ENCODE measurements at places on chromosomes 12 and 14. TPM values are rescaled to one million over a fixed set of nuclear protein-coding genes. Genes with fewer than 3 reads are reported as not detected.

CLMN gene
- polyA plus RNA-seq = 0.72 TPM

MFAP5 gene
- 0.29 TPM for polyA plus RNA-seq

MTHFD1 gene
- polyA plus RNA-seq = 18.9 TPM

PPP1R1A gene
- not detected for polyA plus RNA-seq

SPIC gene
- polyA plus RNA-seq = not detected

CYP27B1 gene
- 0.62 TPM for polyA plus RNA-seq

IL26 gene
- polyA plus RNA-seq = not detected

TAS2R9 gene
- polyA plus RNA-seq = not detected

RERGL gene
- polyA plus RNA-seq = not detected

VRTN gene
- 0.02 TPM for polyA plus RNA-seq

KCNC2 gene
- not detected for polyA plus RNA-seq

LRR1 gene
- polyA plus RNA-seq = 17.7 TPM

DNA sequence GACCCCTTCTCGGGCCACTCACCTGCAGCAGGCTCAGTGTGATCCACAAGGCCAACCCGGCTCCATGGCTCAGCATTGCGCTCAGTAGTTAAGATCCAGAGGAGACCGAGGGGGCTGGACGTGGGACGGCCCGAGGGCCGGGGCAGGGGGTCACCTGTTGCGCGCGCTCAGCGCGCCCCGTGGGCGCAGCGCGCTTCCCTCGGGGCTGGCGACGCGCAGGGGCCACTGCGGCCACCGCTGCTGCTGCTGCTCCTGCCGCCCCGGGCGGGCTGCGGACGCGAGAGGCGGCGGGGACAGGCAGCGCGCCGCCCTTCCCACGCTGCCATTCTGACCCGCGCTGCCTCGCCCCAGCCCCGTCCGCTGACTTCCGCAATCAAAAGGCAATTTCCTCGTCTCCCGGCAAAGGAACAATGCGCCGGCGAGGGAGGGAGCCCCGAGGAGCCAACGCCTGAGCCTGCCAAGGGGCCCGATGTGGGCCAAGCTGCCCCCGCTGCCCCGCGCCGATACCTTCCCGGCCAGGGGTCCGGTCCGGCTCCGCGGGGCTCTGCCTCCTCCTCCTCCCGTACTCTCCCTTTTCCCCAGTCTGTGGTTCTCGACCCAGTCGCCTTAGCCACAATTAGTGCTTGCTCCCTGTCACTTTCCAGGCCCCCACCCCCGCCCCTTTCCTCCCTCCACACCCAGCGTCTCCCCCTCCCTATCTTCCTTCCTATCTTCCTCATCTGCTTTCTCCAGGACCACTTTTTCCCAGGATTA, 27.3 kb downstream of the PTPRB start:
- DNase-seq = peak; percentile 79

DNA sequence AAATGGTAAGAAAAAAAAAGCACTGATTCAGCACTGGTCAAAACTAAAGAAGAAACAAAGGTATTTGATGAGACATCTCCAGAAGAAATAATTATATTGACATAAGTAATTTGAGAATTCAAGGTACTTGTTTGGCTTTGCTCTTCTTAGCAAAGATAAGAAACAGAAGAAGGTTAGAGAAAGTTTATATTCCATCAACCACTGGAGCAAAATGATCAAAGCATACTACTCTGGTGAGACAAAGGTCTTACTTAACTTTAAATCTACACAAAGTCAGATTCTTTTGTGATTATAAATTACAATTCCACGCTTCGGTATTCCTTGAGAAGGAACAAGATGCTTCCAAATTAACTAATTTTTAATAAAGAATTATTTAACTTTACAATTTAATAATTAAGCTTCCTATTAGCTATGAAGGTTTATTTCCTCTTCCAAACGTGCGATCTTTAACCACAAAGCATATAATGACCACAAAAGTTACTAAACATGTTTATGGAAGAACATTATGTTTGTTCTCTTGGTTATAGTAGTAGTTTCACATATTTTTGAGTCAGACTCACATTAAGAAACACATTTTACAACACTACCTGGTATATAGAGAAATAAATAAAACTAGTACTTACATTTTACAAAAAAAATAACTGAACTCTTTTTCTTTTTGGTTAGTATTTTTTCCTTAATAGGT, 53.4 kb downstream of the METTL25 start:
- DNase-seq = no peak

DNA sequence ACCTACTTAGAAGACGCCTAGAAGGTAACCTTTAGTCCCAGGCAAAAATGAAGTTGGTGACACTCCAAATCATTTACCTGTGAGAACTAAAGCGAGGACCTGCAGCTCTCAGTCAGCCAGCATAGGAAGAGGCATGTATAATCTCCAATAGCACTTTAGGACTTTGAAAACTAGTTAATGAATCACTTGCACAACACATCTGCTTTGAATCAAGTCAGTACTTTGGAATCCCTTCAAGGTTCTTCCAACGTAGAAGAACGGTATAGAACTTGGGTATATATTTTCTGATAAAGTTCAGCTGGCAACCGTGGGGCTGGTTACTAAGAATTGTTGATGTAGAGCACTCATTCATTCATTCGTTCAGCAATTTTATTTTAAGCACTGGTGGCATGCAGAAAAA, 251.9 kb downstream of the TMEM132D start:
- DNase-seq = no peak

- no peak for DNase-seq
Measured at GRCh38 chr12:34299802-34300193, 277.5 kb downstream of the ALG10 start.

- DNase-seq = no peak
Measured at GRCh38 chr12:92234533-92234932, 88.9 kb upstream of the BTG1 start.

DNA sequence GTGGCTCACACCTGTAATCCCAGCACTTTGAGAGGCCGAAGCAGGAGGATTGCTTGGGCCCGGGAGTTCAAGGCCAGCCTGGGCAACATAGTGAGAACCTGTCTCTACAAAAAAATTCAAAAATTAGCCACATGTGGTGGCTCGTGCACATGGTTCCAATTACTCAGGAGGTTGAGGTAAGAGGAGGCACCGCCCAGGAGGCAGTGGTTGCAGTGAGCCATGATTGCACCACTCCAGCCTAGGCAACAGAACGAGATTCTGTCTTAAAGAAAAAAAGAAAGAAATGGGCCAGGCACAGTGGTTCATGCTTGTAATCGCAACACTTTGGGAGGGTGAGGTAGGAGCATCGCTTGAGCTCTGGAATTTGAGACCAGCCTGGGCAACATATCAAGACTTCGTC, 33.5 kb downstream of the MAP1LC3B2 start:
- DNase-seq = no peak

- no peak for DNase-seq
Measured at GRCh38 chr14:93977790-93978581, 1.6 kb upstream of the ASB2 start.

DNA sequence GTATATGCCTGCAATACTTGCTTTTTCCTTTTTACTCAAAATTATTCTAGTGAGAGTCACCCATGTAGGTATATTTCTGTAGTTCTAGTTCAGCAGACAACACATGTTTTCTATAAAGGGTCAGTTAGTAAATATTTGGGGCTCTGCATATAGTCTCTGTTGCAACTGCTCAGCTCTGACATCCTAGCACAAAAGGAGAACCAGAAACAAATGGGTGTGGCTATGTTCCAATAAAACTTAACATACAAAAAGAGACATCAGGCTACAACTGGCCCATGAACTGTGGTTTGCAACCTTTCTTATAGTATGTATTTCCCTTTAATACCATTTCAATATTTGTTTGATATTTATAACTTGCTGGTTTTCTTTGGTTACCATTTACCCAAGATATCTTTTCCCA, 11.9 kb downstream of the NT5DC3 start:
- no peak for DNase-seq

DNA sequence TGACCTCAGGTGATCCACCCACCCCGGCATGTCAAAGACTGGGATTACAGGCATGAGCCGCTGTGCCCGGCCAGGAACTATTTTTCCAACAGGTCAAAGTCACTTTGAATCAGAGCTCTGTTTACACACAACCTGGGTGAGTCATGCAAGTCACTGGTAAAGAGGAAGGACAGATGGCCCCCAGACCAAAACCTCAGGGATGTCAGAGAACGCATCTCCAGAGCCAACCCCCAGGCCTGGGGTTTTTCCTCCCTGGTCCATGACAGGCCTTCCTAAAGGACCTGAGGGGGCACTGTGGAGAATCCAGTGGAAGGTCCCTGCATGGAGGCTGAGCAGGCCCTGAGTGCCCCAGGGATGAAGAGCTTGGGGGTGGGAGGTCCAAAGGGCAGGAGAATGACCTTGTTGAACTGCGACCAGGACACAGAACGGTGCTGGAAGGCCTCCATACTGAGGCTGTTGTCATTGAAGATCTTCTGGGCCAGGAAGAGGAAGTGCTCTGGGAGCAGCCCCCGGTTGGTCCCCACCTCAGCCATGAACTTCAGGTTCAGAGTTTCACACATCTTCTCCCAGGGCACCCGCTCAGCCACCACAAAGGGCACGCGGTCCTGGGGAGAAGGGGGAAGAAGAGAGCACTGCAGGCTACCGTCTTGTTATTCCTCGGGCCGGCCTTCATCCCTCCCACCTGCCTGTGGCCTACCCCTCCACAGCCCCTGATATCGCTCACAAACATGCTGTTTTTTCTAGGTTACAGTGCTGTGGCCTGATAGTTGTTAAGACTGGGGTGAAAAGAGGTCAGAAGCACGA, 9.1 kb downstream of the STAT6 start:
- no peak for DNase-seq

- DNase-seq = no peak
Measured at GRCh38 chr14:30525833-30526232, 33.1 kb upstream of the G2E3 start.

DNA sequence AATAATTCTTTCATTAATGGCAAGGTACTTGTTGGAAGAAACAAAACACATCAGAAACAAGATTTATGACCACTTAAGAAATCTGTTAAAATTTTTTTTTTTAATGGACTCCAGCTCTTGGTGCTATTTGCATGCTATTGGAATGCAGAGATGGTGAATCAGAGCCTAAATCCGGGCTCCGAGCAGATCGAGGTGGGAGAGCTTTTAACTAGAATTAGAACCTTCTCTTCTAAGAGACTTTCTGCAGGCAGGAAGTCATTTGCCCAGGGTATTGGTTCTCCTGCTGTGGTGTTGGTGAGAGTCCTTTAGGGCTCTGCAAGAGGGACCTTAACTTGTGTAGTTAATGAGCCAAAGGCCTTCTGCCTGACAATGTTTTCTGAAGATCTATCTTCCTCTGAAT, 419.4 kb downstream of the SNAPC1 start:
- no peak for DNase-seq

GRCh38 chr12:131578828-131579470, 131.9 kb upstream of the SFSWAP start:
- DNase-seq = no peak

DNA sequence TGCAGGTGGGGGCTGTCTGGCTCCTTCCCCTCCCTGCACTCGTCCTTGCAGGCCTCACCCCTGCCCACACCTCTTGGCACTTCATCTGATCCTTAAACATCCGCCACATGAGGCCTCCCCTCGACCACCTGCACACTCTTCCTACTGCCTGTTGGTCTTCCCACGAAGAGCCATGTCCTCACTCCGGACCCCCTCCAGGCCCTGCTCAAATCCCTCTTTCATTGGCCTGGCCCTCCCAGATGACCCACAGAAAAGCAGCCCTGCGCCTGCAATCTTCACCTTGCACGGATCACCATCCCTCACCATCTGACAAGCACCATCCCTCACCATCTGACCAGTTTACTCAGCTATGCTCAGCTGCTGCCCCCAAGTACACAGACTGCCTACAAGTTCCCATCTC, 193.6 kb downstream of the BCL11B start:
- no peak for DNase-seq

DNA sequence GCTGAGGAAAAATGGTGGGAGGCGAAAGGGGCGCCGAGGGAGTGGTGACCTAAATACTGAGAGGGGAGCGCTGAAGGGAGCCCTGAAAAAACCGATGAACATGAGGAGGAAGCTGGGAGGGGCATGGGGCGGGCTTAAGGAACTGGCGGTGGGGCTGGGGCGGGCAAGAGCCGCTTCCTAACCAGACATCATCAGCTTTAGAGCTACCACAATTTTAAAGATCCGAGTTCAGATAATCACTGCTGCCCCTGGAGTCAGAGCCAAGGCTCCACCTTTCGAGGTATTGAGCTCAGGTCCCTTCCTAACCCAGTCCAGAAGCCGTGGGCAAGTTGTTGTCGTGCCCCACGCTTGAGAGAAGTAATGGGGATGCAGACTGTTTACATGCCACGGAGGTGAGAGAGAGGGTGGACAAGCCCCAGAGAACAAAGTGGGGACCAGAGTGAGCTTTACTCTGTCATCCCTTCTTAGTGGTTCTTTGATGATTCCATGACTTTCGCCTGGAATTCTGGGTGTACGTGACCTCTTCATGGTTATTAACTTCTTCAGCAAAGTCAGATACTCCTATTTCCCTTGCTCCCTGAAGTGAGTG, 393 bp downstream of the ORMDL2 start:
- no peak for DNase-seq

- DNase-seq = no peak
Measured at GRCh38 chr12:124616394-124617221, 49.2 kb upstream of the NCOR2 start.

- DNase-seq = peak; percentile 71
Measured at GRCh38 chr12:111313833-111314259, 55.0 kb downstream of the PHETA1 start.

- no peak for DNase-seq
Measured at GRCh38 chr12:48121522-48121921, 2.4 kb downstream of the PFKM start.

DNA sequence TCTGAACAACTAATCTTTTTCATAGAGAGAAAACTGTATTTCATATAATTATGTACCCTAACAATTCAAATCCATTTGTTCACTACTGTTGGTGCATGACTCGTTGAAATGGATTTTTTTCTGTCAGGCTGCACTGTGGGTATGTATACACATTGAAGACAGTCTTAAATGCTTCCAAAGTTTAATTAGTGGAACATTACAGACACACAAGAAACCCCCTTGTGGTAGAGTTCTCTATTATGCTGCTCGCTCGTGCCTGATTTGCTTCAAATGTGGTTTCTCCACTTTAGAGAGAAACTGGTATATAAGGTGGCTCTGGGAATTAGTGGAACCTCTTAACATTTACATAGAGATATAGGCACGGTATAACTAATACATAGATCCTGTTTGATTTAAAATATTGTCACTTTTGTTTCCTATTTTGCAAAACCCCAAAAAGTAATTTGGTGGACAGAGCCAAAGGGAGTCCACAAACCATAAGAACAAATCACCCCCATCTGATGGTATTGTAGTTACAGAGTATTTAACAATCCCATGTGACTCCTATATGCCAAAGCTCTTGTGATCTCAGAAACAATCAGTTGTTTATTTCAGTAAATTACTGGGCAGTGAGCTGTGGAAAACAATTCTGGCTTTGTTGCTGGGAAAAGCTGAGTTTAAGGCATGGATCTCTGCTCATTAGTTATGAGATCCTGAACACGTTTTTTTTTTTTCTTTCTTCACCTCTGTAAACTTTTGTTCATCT, 159.5 kb downstream of the BRMS1L start:
- no peak for DNase-seq

DNA sequence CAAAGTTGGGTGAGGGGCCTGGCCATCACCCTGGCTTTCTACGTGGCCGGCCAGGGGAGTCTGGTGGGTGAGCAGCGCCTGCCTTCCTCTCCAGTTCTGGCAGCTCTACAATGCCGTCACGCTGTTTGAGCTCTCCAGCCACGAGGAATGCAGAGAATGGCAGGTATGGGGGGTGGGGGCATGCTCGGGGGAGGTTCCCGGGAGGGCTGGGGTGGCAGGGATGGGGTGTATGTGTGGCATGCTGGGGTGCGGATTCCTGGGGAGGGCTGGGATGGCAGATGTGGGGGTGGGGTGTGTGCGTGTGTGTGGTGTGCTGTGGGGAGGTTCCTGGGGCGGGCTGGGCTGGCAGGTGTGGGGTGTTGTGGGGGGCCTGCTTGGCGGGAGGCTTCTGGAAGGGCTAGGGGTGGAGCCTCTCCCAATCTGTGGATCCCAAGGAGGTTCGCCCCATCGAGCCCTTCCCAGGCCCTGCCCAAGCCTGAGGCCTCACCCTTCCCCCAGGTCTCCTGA, 18.5 kb downstream of the RHOF start:
- DNase-seq = no peak
